ENCODE measurements at places on chromosomes 5 and 9. TPM values are rescaled to one million over a fixed set of nuclear protein-coding genes. Genes with fewer than 3 reads are reported as not detected.

GRCh38 chr5:58849921-58850667 is 267.2 kb downstream of the RAB3C start:
- DNase-seq = peak; percentile 1

GRCh38 chr5:122494109-122494508 is 182.1 kb downstream of the SNCAIP start:
- DNase-seq = no peak

OBP2B gene
- total RNA-seq = not detected

DNA sequence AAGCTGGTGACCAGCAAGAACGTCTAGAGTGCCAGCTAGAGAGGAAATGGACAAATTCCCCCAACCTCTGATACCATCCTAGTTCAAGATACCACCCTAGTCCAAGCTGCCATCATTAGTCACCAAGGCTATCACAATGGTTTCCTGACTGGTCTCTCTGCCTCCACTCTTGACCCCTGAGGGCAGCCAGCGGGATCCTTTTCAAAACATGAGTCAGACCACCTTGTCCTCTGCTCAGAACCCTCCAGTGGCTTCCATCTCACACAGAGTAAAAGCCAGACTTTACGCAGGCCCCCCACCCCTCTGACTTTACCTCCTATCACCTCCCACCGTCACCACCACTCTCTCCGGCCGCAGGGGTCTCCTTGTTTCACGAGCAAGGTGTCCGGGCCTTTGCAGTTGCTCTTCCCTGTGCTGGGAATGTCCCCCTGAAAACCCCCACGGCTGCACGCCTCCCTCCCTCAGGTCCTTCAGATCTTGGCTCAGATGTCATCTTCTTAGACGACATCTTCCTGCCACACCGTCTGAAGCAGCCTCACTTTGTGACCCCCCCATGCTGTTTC is 42.2 kb upstream of the FBXW11 start:
- DNase-seq = no peak

GRCh38 chr9:88308831-88309560 is 79.2 kb upstream of the SPIN1 start:
- DNase-seq = peak; percentile 57

GRCh38 chr9:98109052-98109451 is 10.0 kb downstream of the TRIM14 start:
- DNase-seq = no peak

GRCh38 chr9:6598249-6598725 is 47.2 kb downstream of the GLDC start:
- DNase-seq = no peak

DNA sequence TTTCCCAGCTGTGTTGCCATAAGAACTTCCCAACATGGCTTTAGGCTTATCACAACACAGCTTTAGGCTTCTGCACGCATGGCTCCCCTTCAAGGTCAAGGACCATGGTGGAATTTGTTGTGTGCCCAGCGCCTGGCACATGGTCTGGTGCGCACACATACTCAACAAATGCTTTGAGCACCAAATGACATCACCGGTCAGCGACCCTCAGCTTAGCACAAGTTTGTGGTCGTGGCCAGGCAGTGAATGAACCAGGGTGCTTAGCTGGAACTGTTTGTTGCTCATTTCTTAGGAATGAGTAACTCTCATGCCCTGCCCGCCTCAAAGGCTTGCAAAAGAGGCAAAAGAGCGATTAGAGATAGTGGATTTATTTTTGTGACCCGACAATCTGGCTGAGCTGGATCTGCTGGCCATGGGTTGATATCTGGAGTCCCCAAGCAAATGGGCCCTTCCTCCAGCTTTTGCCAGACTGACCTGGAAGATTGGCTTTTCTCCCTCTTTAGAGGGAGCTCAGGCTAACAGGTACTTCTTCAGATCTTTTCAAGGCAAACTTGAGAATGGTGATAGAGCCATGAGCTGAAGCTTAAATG is 58.9 kb downstream of the DAP start:
- peak; percentile 91 for DNase-seq

DNA sequence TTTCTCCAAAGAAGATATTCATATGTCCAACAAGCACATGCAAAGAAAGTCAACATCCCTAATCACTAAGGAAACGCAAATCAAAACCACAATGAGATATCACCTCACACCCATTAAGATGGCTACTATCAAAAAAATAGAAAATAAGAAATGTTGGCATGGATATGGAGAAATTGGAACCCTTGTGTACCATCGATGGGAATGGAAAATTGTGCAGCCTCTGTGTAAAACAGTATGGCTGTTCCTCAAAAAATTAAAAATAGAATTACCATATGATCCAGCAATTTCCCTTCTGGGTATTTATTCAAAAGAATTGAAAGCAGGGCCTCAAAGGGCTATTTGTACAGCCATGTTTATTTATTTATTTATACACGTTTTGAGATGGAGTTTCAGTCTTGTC is 43.0 kb upstream of the HRH2 start:
- no peak for DNase-seq

- no peak for DNase-seq
Measured at GRCh38 chr9:72256931-72257330, 107.7 kb downstream of the GDA start.
